Activated T-helper 17 cell treated with anti-CD3 and anti-CD28 coated beads, Interleukin-2, amount 50 U/mL, for 72 hours (primary cell): ENCODE measurements at places on chromosomes 7 and 10.
A peak's percentile ranks its signal among the peaks of the same experiment; 100 is the strongest.

DNA sequence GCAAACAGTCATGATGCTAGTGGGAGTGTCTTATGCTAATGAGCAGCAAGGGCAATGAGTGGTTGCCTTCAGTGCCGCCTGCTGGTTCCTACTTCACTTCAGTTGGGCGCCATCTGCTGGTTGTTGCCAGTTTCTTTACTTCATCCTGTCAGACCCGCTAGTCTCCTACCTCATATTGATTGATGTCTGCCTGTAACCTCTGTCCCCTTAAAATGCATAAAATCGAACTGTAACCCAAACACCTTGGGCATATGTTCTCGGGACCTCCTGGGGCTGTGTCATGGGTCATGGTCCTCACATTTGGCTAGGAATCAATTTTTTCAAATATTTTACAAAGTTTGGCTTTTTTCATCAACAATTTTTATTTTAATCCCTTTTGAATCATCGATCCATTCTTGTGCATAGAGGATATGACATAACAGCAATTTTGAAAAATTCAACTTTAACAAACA, 62.8 kb upstream of the C7orf33 start:
- ATAC-seq, result peak; percentile 100

DNA sequence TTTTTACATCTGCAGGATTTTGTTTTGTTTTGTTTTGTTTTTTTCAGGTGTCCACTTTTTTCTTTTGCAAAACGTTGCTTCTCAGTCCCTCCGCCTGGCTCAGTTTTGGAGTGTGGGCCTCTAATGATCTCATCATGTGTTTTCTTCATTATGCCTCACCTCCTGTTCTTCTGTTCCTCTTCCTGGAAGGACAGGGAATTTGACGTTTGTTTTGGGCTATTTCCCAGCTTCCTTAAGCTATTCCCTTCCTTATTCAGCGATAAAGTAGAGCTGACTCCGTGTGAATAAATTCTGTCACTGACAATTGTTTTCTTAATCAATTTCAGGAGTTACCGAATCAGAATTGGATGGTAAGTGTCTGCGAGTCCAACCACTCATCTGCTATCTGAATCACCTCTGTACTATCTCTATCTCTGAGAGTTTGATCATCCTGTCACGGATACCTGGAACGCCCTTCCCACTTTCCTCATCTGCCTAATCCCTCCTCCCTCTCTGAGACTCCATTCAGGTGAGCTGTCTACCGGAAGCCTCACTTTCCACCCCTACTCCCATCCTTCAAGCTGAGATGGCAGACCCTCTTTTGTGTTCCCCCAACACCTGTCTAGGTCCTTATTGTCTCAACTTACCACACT, 218.4 kb downstream of the GATA3 start:
- no peak for ATAC-seq

GRCh38 chr7:120856621-120857352, 1.2 kb downstream of the TSPAN12 start:
- peak; percentile 47 for ATAC-seq

GRCh38 chr7:45238806-45239205, 81.2 kb downstream of the RAMP3 start:
- no peak for ATAC-seq

- ATAC-seq, result no peak
Measured at GRCh38 chr10:59006511-59007306, 169.7 kb upstream of the PHYHIPL start.

DNA sequence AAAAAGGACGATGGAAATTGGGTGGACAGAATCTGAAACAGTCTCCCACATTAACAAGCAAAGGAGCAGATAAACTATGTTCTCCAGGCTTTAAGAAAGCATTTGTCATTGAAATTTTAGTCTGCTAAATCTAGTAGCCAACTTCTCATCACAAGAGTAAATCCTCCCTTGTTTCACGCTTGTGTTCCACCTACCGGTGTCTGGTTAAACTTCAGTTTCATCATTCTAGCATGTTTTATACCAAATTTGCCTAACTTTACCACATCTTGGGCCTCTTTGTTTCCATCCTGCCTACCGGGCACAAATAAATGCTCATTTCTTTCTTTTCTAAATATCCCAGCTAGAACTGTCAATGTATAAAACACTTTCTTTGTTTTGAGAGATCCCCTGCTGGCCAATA, 5.8 kb downstream of the LIPA start:
- ATAC-seq, result no peak

GRCh38 chr7:5343884-5344283, 61.1 kb downstream of the SLC29A4 start:
- ATAC-seq, result no peak

DNA sequence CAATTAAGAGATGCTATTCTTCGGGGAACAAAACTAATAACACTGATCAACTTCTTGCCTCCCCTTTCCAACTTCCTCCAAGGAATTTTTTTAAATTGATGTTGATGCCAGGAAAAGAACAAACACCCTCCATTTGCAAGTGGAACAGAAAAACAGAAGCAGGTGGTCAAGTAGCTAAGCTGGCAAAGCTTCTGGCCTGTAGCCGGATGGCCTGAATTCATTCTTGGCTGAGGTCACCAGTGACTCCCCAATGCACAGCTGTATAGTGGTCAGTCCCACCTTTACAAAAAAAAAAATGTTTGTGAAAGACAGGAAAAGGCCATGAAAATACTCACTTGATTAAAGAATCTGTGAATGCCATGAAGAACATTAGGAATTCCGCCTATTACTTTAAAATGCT, 39.1 kb downstream of the DOCK4 start:
- ATAC-seq, result no peak

- ATAC-seq, result no peak
Measured at GRCh38 chr10:92438220-92438619, 135.7 kb downstream of the IDE start.

- ATAC-seq, result no peak
Measured at GRCh38 chr7:10662491-10662890, 311.2 kb upstream of the PHF14 start.

GRCh38 chr7:120989257-120990220, 1.0 kb downstream of the CPED1 start:
- no peak for ATAC-seq

- no peak for ATAC-seq
Measured at GRCh38 chr7:31493714-31494181, 20.1 kb upstream of the ITPRID1 start.

- no peak for ATAC-seq
Measured at GRCh38 chr7:65301007-65301406, 72.6 kb upstream of the ZNF92 start.

DNA sequence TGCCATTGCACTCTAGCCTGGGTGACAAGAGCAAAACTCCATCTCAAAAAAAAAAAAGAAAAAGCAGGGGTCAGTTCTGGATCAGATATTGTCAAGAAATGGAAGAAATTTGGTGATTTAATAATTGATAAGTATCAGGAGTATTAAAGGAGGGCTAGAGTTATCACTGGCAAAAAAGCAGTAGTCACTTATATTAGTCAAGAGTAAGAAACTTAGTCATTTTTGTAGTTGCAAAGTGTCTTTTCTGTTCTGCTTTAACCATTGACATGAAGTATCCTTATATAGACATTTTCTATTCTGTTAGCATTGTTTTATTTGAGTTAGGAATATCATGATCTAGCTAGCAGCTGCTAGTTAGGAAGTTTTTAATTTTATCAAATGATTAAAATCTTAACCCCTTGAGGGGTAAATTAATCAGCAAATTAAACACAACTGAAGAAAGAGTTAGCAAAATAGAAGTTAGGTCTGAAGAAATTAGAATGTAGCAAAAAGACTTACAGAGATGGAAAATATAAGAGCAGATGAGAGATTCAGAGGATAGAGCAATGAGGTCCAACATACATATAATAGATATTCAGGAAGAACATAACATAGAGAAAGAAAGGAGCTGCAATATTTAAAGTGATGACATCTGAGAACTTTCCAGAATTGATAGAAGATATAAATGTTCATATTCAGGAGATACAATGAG, 7.3 kb upstream of the CCDC6 start:
- ATAC-seq, result no peak

GRCh38 chr10:62895063-62895462, 78.9 kb upstream of the EGR2 start:
- ATAC-seq, result no peak

DNA sequence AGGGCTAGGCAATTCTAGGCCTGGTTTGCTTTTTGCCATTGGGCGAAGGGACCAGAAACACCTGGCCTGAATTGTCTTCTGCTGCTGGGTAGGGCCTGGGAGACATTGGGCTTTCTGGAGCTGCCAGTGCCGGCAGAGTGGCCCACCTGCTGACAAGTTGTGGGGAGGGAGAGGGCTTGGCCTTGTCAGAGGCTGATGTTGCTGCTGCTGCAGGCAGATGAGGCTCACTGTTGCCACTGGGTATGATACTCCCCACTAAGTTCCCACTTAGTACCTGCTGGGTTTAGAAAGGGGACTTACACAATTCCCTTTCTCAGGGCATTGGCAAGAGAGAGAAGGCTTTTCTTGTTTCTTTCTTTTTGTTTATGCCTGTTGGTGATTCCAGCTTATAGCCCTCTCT, 289.6 kb upstream of the NPVF start:
- ATAC-seq, result no peak

DNA sequence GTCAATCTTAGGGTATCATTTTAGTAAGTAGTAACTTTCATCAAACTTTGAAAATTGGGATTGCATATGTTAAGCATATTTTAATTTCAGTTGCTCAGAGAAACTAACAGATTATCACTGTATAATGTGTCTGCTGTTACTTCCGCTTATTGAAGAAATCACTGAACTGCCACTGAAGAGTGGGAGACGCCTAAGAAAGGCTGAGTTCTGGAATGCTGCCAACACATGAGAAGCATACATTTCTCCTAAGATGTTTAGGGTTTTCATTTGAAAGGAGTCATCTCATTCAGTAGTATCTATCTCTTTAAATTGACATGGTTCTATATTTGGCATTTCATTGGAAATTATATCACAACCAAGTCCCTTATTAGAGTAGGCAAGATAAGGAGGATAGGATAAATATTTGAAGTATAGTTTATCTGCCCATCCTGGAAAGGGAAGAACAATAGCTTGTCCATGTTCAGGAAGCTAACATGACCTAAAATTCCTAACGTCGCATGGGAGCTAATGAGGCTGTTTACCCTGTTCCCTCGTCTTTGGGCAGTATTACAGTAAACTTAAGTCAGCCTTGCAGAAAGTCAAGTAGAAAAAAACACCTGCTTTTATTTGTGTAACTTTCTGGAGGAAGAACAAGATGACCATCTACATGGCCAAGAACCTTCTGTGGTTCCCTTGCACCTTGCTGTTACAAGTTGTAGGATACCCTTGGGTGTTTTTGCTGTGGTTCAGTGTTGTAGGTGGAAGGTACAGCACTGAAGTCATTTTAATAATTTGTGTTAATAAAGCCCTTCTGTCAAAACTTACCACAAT, 67.3 kb downstream of the NHLRC2 start:
- ATAC-seq, result no peak

- ATAC-seq, result peak; percentile 23
Measured at GRCh38 chr7:87627634-87627994, 584 bp upstream of the RUNDC3B start.

DNA sequence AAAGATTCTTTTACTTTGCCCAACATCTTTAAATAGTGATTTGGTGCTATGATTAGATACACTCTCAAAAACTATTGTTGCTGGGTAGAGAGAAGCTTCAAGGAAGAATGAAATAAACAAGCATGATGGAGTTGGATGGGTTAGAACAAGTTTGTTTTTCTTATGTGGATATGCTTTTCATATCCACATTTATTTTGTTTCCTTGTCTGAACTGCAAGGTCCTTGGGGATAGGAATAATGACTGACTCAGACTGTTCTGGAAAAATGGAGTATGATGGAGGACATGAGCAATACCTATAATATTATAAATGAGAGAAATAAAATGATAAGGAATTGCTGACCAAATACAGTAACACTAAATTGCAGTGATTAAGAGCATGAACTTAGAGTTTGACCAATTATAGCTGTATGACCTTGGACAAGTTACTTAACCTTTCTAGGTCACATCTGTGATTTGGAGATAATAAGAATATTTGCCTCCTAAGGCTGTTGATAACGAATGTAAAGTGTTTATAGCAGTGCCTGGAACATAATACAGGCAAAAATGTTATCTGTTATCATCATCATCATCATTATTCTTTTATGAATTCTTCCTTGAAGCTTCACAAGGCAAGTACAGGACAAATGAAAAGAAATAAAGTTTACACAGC, 847.5 kb downstream of the LRMDA start:
- no peak for ATAC-seq

- peak; percentile 26 for ATAC-seq
Measured at GRCh38 chr10:62511238-62511637, 137.1 kb downstream of the ZNF365 start.

DNA sequence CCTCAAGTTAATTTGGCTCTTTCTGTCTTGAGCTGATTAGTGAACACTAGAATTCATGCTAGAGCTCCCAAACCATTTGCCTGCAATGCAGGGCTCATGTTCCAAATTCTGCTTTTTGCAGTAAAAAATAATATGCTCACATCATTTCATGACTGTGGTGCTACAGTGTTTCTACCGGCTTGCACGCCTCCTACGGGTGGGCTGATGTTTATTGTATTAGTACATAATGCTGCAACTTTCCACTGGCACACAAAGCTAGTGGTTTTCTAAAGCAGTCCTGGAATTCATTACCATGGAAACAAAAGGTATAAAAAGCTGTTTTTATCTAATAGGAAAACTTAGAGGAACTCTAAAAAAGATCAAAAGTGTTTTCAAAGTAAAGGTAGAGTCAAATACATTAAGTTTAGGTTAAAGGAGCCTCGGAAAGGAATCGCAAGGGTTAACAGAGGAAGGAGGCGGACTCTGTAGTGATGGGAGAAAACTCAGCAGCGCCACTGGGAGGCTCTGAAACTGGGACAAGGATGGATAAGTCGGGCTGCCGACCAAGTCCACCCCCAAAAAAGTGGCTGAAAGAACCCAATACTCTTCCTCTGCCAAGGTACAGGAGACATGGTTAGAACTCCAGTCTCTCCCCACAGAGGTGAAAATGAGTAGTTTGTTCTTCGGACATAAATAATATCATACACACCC, 25.9 kb downstream of the GRM8 start:
- ATAC-seq, result no peak

DNA sequence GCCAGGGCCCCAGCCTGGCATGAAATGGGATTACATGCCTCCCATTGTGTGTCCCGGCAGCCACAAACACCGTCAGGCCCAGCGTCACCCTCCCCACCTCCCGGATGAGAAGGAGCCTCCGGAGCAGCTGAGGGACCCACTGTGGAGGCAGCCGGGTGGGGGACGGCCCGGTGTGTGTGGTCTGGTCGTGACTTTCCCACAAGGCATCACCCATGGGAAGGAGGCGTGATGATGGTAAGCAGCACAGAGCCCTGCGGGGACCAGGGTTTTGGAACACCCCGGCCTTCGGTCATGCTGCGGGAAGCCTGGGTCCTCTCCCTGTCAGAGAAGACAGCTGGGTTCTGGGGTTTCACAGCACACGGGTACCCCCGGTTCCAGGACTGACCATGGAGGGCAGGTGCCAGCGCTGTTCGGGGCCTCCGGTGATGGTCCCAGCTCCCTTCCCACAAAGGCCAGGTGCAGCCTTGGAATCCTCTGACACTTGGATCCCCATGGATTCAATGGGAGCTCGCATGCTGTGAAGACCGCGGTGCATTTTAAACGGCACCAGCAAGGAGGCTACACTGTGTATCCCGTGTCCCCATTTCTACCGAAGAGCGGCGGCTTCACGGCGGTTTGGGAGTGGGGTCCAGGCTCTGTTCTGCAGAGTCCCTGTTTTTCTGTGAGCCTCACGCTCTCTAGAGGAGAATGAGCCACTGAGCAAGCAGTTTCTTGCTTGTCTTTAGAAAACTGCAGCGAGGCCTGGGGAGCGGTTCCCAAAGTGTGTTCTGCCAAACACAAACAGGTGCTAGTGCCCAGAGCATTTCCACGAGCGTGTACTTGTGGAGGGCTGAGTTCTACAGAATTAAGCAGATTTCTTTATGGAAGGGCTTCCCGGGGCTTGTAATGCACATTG, 336.0 kb downstream of the ADARB2 start:
- no peak for ATAC-seq

- peak; percentile 98 for ATAC-seq
Measured at GRCh38 chr7:129530795-129531391, 28.6 kb downstream of the SMKR1 start.
